ENCODE measurements at places on chromosomes 12 and 14.
A peak's percentile ranks its signal among the peaks of the same experiment; 100 is the strongest.

DNA sequence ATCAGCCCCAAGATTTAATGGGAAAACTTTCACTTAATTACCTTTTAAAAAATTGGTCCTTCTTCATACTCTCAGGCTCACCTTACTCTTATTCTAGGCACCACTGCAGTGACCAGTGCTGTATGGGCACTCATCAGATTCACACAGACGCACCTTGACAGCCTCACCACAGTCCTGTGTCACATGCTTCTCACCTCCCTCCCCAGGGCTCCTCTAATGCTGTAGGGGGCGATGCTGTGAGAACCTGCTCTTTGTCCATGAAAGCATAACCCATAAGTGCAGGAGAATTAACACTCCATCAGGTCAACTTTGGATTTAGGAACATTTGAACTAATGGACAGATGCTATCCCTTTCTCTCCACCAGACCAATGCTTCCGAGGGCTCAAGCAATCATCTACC is 13.9 kb upstream of the PPP4R3A start:
- DNase-seq = no peak

DNA sequence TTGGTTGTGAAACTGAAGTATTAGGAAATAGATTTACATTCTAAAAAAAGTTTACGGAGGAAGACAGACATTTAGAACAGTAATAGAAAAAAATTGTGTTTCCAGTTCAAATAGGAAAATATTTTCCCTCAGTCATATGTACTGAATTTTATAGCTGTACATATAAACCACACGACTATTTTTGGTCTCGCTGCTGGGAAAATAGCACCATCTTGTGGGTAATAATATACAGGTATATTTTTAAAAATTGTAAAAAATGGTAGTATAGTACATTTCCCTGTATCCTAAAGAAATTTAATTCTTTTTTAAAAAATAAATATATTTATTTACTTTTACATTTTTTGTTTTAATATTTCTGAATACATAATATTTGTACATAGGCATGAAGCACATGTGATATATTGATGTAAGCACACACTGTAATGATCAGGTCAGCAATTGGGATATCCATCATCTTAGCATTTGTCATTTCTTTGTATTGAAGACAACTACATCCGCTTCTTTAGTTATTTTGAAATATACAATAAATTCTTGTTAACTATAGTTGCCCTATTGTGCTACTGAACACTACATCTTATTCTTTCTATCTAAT is 168.6 kb downstream of the ALX1 start:
- no peak for DNase-seq

DNA sequence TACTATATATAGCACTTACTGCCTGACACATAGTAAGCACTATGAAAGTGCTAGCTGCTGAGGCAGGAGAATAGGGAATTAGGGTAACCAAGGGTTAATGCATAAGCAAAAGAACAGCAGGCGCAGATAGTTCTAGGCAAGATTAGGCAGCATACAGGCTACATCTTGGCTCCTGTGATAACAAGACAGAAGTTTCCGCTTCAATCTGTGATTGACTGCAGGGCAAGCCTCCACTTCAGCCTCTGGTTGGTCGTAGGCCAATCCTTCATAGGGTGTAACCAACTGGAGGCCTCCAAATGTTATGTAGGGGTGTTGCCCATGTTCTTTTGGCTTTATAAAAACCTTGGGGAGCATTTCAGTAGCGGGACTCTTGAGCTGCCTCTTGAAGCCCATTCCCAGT is 46.9 kb downstream of the KLHL28 start:
- no peak for DNase-seq

DNA sequence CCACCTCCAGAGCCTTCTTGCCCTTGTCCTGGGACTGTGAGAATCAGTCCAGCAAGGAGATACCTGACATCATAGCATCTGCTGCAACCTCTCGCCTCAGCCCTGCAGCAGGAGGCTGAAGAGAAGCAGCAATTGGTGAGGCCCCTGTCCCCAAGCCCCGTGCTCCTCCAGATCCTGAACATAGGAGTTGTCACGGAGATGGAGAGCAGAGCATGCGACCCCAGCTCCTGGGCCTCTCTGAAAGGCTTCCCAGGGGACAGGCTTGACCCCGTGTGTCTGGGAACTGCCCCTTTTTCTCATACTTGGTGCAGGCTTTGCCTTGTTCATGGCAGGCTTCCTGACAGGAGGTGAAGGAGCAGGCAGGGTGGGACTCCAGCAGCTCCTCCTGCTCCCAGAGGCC is 127.7 kb upstream of the PZP start:
- no peak for DNase-seq

- DNase-seq = no peak
These were observed 8.0 kb downstream of the SLC2A14 start for GRCh38 chr12:7864601-7865150.

- DNase-seq = no peak
These were observed 8.0 kb upstream of the ZDHHC17 start for GRCh38 chr12:76755829-76756379.

GRCh38 chr12:131090274-131091210 is 136.8 kb downstream of the ADGRD1 start:
- no peak for DNase-seq

GRCh38 chr12:118059341-118060191 is 1.4 kb downstream of the WSB2 start:
- no peak for DNase-seq

DNA sequence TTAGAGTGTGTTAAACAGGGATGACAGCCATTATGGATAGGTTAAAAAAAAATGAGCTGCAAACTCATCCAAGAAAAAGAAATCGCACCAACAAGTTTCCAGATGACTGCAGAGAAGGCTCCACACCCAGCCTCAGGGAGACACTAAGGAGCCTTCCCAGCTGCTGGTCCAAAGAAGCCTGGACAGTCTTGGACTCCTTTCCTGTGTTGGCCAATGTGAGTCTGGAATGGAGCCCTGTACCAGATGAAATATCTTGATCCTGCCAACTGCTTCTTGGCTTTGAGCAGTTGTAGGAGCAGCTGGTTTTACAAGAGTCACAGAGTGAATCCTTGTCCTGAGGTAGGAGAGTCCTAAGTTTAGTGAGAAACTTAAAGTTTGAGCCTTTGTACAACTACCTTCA is 44.5 kb downstream of the SLC38A1 start:
- DNase-seq = no peak

DNA sequence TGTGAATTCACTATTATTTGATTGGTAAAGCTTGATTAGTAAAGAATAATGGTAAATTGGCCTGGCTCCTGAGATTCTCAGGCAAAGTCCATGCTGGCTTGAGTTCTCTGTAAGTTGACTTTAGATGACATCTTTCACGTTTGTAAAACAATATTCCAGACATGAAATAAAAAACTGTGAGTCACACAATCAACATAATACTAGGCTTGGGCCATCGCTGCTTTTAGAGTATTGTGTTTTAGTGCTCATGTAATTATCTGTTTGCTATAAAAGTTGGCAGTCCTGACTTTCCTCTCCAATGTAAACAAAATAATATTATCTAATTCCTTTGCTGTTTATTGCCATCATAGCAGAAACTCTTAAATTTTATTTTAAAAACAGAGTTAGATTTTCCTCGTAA is 3.9 kb upstream of the TBC1D30 start:
- no peak for DNase-seq

DNA sequence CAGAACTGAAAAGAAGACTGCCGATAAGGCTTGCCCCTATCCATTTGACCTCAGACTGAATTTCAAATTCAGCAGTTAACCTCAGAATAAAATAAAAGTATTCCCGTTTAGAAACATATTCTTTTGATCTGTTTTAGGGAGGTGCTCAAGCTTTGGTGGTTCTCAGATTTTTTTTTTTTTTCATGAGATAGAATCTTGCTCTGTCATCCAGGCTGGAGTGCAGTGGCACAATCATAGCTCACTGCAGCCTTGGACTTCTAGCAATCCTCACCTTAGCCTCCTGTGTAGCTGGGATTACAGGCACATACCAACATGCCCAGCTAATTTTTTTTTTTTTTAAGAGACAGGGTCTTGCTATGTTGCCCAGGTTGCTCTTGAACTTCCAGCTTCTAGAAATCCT is 15.5 kb downstream of the AEBP2 start:
- DNase-seq = no peak

DNA sequence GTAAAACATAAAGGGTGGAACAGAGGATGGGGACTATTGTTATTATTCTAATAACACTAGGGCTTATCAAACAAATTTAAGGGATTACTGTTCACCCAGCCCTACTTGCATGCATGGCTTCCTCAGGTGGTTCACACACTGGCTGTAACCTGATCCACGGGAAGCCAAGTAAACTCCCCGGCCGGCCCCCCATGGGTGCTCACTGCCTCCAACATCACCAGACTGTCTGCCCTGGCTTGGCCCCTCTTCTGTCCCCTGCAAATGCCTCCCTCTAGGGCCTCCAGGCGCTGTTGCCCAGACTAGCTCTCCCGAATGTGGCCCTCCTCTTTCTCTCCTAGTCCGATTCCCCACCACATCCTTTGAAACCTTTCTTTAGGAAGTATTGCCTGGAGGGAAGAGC is 18.6 kb downstream of the FAIM2 start:
- DNase-seq = no peak

DNA sequence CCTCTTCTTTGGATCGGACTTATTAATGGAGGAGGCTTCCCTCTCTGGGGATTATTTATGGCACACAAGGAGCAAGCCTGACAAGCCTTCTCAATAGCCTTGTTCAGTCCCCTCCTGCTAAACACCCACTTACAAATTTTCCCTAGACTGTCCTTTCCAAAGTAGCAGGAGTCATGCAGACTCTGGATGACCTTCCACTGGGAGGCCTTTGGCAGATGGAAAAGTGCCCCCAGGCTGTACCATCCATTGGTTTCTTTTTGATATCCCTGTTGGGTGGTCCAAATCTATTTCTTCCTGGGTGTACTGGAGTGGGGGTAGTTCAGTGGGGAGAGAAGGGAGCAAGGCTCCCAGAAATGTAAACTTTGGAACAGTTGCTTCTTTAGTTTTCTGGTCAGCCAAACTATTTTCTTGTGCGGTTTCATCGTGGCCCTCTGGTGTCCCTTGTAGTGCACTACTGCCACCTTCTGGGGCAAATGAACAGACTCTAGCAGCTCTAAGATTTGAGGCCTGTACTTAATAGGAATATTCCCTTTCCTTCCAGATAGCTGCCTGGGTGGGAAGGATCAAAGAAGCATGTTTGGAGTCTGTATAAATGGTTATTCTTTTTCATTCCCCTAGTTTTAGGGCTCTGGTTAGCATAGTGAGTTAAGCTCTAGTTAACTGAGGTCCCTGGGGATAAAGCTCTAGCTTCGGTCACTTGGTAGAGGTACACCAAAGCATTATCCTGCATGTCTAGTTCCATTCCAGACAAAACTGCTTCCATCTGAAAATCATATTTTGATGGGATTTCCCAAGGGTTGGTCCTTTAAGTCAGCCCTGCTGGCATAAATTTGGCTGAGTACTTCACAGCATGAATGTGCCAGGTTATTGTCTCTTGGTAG is 409.5 kb downstream of the SLC6A15 start:
- DNase-seq = peak; percentile 40

DNA sequence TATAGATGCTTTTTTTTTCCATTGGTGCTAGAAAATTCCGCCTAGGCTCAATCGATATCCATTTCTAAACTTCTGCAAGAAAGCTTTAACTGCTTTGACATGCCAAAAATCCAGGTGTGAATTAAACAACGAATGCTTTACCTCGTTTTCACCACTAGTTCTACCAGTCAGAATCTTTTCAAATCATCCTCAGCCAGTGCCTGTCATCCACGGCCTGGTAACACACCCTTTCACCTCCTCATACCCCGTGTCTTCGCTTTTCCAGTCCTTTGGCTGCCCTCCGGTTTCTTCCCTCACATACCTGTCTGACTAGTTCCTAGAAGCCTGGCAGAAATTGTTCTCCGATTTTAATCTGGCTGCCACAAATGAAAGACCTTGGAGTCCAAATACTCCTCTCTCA is 1.4 kb upstream of the PHC1 start:
- no peak for DNase-seq

- no peak for DNase-seq
These were observed 5.8 kb downstream of the ARHGEF40 start for GRCh38 chr14:21075719-21076437.

DNA sequence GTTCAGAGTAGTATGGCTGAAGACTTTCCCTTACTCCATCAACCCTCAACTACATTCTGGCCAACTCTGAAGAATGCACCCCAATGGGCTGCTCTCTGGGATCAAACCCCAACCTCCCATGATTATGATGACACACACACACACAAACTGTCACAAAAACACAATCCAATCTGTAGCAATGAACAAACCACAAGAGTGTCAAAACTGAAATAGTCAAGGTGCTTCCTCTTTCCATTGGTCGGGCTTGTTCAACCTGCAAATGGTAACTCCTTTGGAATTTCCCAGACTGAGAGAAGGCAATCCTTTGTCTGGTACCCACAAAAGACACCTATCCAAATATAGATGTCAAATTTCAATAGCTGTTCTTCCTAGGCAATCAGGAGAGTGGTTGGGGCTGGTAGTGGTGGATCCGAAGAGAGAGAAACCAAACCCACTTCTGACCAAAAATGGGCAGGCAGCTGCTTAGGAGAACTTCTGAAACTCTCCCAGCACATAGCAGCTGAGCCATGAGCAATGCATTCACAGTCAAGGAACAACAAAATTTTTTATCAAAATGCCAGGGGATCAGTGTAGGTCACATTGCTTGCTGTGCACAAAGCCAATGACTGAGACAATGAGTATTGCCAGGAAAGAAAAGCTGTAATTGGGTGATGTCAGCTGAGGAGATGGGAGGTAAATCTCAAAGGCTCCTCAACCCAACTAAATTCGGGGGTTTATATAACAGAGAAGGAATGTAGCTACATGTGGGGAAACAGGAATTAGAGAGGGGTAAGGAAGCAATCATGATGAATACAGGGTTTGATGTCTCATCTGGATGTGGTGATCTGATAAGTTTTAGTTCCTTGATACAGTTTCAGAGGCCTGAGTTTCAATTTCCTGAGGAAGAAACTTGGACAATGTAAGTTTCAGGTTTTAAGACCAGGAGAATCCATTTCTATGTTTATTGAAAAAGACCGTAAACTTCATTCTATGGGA is 191.4 kb downstream of the KITLG start:
- peak; percentile 31 for DNase-seq

DNA sequence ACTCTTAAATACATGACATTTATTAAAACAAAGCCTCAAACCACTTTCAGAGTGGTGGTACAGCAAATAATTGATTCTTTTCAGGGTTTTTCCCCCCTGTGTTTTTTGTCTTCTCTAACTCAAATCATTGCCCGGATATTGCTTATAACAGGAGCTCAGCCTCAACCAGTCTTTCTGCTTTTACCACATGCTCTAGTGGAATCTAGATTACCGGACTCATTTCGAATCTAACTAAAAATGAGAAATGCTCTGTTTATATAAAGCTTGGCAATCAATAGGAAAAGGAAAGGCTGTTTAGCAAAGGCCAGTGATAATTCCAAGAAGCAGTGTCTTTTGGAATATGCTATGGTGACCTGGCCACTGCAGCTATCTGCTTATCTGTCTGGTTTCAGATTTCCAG is 161.5 kb downstream of the ETV6 start:
- no peak for DNase-seq

- no peak for DNase-seq
These were observed 15.0 kb downstream of the SSH1 start for GRCh38 chr12:108842361-108842760.

- peak; percentile 10 for DNase-seq
These were observed 12.7 kb downstream of the CCDC197 start for GRCh38 chr14:94009767-94010166.

GRCh38 chr14:47606566-47606965 is 68.8 kb downstream of the MDGA2 start:
- DNase-seq = no peak

- peak; percentile 74 for DNase-seq
These were observed 28.9 kb upstream of the MAPKAPK5 start for GRCh38 chr12:111812881-111813741.

Data from amniotic stem cell (primary cell).